ENCODE measurements at places on chromosomes 4 and X. TPM values are rescaled to one million over a fixed set of nuclear protein-coding genes. Genes with fewer than 3 reads are reported as not detected.

P2RY8 gene
- 7.1 TPM for total RNA-seq

CDS1 gene
- total RNA-seq = 1.1 TPM

CXCL9 gene
- 13.3 TPM for total RNA-seq

ASB9 gene
- total RNA-seq = 2.0 TPM

GABRQ gene
- not detected for total RNA-seq

C4orf51 gene
- total RNA-seq = not detected

DCX gene
- total RNA-seq = not detected

CETN2 gene
- total RNA-seq = 11.5 TPM

SPOCK3 gene
- not detected for total RNA-seq

MID1 gene
- 9.8 TPM for total RNA-seq

SHOX gene
- total RNA-seq = 1.5 TPM
